Tibial nerve (tissue), 4 donors: ENCODE measurements at places on chromosomes 6 and 20. TPM values are rescaled to one million over a fixed set of nuclear protein-coding genes. Genes with fewer than 3 reads are reported as not detected.

DZANK1 gene
- total RNA-seq, result 4.2 TPM

CDSN gene
- not detected for total RNA-seq

DNA sequence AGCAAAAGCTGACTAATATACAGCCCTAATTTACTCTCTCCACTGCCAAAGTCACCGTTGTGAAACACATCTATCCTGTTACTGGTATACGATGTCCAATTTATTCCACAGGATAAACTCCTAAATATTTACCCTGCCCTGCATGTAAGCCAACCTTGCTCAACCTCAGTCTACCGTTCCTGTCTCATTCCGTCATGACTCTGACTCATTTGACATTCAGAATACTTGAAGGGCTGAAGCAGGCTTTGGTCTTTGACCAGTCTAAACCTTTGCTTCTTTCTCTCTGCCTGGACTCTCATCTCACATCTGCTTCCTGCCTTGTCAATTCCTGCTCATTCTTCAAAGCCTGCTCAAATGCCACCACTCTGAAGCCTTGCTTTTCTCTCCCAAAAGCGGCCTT is 157.5 kb downstream of the SCP2D1 start:
- no peak overlapping the region for H3K4me3 ChIP-seq
- no peaks in the 10 kb centered on the region for H3K27me3 ChIP-seq
- no peaks in the 10 kb centered on the region for H3K36me3 ChIP-seq
- no peak for DNase-seq

GRCh38 chr20:49969234-49969633 is 13.5 kb upstream of the SNAI1 start:
- H3K27me3 ChIP-seq, result no peaks in the 10 kb centered on the region
- H3K4me3 ChIP-seq, result no peak overlapping the region
- DNase-seq, result no peak
- no peak overlapping the region for H3K27ac ChIP-seq

- no peak overlapping the region for H3K27ac ChIP-seq
- H3K4me1 ChIP-seq, result no peaks in the 10 kb centered on the region
- DNase-seq, result peak; percentile 34
- H3K27me3 ChIP-seq, result no peaks in the 10 kb centered on the region
- no peak overlapping the region for H3K4me3 ChIP-seq
These were observed 27.2 kb downstream of the UBE2V1 start for GRCh38 chr20:50085481-50086365.

C20orf202 gene
- not detected for total RNA-seq

DNA sequence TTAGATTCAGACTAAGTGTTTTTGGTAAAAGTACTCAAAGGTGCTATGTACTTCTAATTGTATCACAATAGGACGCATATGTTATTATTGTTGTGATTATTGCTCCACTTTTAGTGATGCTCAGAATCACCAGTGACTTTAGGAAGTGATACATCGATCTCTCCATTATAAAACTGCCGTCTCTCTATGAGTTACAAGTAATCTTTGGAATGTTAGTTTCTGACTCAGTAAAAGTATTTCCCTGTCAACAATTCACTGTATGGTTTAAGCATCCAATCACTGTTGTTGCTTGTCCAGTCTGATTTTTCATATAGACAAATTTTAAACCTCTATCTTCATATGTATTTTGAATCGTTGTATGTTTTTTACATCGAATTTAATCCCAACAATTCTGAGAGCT is 9.4 kb downstream of the DCBLD1 start:
- no peak overlapping the region for H3K27ac ChIP-seq
- no peak overlapping the region for H3K4me3 ChIP-seq
- peaks cover 13% of the 10 kb centered on the region for H3K4me1 ChIP-seq
- no peak for DNase-seq

GNAS-AS1 gene
- not detected for total RNA-seq

GRCh38 chr6:43097098-43097489 is 21.0 kb downstream of the PTK7 start:
- no peak for DNase-seq
- no peaks in the 10 kb centered on the region for H3K36me3 ChIP-seq
- H3K4me1 ChIP-seq, result no peaks in the 10 kb centered on the region
- H3K4me3 ChIP-seq, result no peak overlapping the region

DNMT3B gene
- 1.4 TPM for total RNA-seq

GRCh38 chr6:100426241-100426640 is 38.5 kb downstream of the SIM1 start:
- no peak overlapping the region for H3K4me3 ChIP-seq
- no peak overlapping the region for H3K27ac ChIP-seq
- no peaks in the 10 kb centered on the region for H3K27me3 ChIP-seq

DNA sequence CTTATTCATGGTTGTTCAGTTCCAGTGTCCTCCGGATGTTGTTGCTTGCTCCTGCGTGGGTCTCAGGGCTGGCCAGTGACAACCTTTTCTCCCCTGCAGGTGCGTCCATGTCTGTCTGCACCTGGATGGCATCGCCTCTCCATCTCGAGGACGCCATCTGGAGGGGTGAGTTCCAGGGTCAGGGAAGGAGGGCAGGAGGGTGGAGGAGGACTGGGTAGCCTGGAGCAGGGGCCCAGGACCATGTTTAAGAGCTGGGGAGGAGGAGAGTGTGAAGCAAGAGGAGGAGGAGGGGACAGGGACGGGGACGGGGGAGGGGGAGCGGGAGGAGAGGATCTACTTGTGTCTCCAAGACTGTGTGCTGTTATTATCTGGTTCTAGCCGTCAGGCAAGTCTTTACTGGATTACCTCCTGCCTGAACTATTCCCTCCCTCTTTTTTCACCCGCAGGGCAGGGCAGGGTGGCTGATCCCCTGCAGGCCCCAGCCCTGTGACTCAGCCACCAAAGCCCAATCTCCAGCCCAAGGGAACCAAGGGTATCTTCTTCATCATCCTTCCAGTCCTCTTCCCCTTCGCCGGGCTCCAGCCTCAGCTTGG is 32.2 kb upstream of the TULP1 start:
- H3K4me3 ChIP-seq, result no peak overlapping the region
- H3K27me3 ChIP-seq, result no peaks in the 10 kb centered on the region
- no peaks in the 10 kb centered on the region for H3K4me1 ChIP-seq
- DNase-seq, result no peak
- H3K27ac ChIP-seq, result no peak overlapping the region

SOBP gene
- 7.1 TPM for total RNA-seq

STMND1 gene
- not detected for total RNA-seq

GRCh38 chr6:136405420-136406029 is 115.9 kb upstream of the BCLAF1 start:
- DNase-seq, result no peak
- no peak overlapping the region for H3K27ac ChIP-seq
- no peaks in the 10 kb centered on the region for H3K36me3 ChIP-seq
- H3K27me3 ChIP-seq, result no peaks in the 10 kb centered on the region
- no peak overlapping the region for H3K4me3 ChIP-seq

- no peaks in the 10 kb centered on the region for H3K4me1 ChIP-seq
- H3K4me3 ChIP-seq, result no peak overlapping the region
- H3K27me3 ChIP-seq, result no peaks in the 10 kb centered on the region
- DNase-seq, result no peak
- no peak overlapping the region for H3K27ac ChIP-seq
These were observed 7.0 kb downstream of the BEND3 start for GRCh38 chr6:107108201-107108890.

BPI gene
- not detected for total RNA-seq

SLC2A4RG gene
- total RNA-seq, result 73.5 TPM

HINT3 gene
- total RNA-seq, result 20.1 TPM

CLDN20 gene
- total RNA-seq, result 2.9 TPM

GRCh38 chr6:141988954-141989705 is 143.6 kb upstream of the GJE1 start:
- H3K4me1 ChIP-seq, result no peaks in the 10 kb centered on the region
- H3K27me3 ChIP-seq, result no peaks in the 10 kb centered on the region
- no peaks in the 10 kb centered on the region for H3K36me3 ChIP-seq
- no peak for DNase-seq
- no peak overlapping the region for H3K27ac ChIP-seq
- H3K4me3 ChIP-seq, result no peak overlapping the region

FRK gene
- 1.3 TPM for total RNA-seq

GRCh38 chr6:89323511-89323971 is 8.4 kb upstream of the GABRR2 start:
- no peaks in the 10 kb centered on the region for H3K36me3 ChIP-seq
- H3K27me3 ChIP-seq, result no peaks in the 10 kb centered on the region
- no peak overlapping the region for H3K4me3 ChIP-seq

- H3K4me3 ChIP-seq, result no peak overlapping the region
- H3K36me3 ChIP-seq, result no peaks in the 10 kb centered on the region
- DNase-seq, result no peak
These were observed 26.8 kb upstream of the GATA5 start for GRCh38 chr20:62502496-62503095.

GRCh38 chr20:917416-917815 is 1.3 kb upstream of the ANGPT4 start:
- H3K27ac ChIP-seq, result no peak overlapping the region
- no peaks in the 10 kb centered on the region for H3K27me3 ChIP-seq
- H3K36me3 ChIP-seq, result no peaks in the 10 kb centered on the region
- peaks cover 4% of the 10 kb centered on the region for H3K4me1 ChIP-seq

SNAP91 gene
- total RNA-seq, result 0.42 TPM

DNA sequence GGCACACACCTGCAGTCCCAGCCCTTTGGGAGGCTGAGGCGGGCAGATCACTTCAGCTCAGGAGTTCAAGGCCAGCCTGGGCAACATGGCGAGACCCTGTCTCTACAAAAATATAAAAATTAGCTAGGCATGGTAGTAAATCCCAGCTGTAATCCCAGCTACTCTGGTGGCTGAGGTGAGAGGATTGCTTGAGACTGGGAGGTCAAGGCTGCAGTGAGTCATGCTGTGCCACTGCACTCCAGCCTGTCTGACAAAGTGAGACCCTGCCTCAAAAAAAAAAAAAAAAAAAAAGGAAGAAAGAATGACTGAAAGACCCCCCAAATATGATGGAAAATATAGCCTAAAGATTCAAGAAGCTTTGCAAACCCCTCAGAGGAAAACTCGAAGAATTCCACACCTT is 26.8 kb downstream of the METTL24 start:
- no peak overlapping the region for H3K4me3 ChIP-seq
- no peak overlapping the region for H3K27ac ChIP-seq
- peaks cover 24% of the 10 kb centered on the region for H3K4me1 ChIP-seq
- no peaks in the 10 kb centered on the region for H3K36me3 ChIP-seq
- no peak for DNase-seq
- no peaks in the 10 kb centered on the region for H3K27me3 ChIP-seq

GRCh38 chr6:143205991-143206390 is 145.3 kb downstream of the AIG1 start:
- H3K4me1 ChIP-seq, result no peaks in the 10 kb centered on the region
- no peak overlapping the region for H3K27ac ChIP-seq
- no peaks in the 10 kb centered on the region for H3K27me3 ChIP-seq
- no peak overlapping the region for H3K4me3 ChIP-seq

CD93 gene
- total RNA-seq, result 74.4 TPM

DNA sequence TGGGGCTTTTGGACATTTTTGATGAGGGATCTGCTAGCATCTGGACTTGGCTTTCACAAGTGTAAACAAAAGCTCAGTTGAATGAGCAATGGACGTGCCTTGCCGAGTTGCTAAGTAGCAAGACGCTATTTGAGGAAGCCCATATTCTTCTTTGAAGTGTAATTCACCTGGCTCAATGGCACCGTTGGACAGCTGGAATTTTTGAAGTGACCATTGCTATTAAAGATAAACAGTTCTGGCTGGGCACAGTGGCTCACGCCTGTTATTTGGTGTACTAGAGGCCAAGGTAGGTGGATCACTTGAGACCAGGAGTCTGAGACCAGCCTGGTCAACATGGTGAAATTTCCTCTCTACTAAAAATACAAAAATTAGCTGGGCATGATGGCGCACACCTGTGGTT is 88.8 kb upstream of the SOX4 start:
- no peak overlapping the region for H3K4me3 ChIP-seq
- H3K27me3 ChIP-seq, result no peaks in the 10 kb centered on the region
- H3K27ac ChIP-seq, result no peak overlapping the region
- H3K4me1 ChIP-seq, result no peaks in the 10 kb centered on the region
- no peak for DNase-seq
- H3K36me3 ChIP-seq, result no peaks in the 10 kb centered on the region

LINC00237 gene
- total RNA-seq, result not detected

GRCh38 chr20:6705926-6706548 is 61.4 kb upstream of the BMP2 start:
- no peak for DNase-seq
- H3K27ac ChIP-seq, result no peak overlapping the region
- no peaks in the 10 kb centered on the region for H3K27me3 ChIP-seq

OR2W1 gene
- total RNA-seq, result not detected

DNA sequence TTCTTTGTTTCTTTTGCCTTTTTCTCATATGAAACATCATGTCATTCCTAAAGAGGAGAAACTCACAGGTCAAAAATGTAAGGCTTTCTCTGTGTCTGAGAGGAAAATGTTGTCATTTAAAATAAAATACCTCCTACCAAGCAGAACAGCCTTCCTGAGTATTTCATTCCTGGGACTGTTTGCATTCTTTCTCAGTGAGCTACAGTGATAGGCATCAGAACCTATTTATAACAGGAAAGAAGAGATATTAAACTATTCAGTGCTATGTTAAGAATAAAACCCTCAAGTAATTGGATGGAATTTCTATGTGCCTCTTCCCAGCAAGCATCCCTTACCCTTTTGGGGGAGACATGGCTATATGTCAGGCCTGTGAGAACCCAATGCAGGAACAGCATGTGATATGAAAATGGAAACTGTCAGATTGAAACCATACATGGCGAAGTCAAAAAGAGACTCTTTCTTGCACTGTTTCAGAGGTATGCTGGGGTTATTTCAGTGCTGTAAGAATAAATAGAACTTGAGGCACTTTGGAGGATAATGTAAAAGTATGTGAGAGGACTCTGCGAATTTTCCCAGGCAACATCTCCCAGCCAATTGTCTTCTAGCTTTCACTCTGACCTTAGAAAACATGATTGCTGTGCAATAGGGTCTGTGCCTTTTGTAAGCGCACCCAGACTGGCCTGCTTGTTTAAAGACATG is 133.8 kb upstream of the CCN2 start:
- peaks cover 8% of the 10 kb centered on the region for H3K4me1 ChIP-seq
- no peaks in the 10 kb centered on the region for H3K27me3 ChIP-seq
- H3K27ac ChIP-seq, result no peak overlapping the region
- no peak for DNase-seq
- no peak overlapping the region for H3K4me3 ChIP-seq
- H3K36me3 ChIP-seq, result no peaks in the 10 kb centered on the region

GRCh38 chr6:135231469-135231844 is 50.3 kb downstream of the MYB start:
- H3K27me3 ChIP-seq, result no peaks in the 10 kb centered on the region
- DNase-seq, result no peak
- no peak overlapping the region for H3K4me3 ChIP-seq
- H3K27ac ChIP-seq, result no peak overlapping the region
- H3K36me3 ChIP-seq, result no peaks in the 10 kb centered on the region

- H3K4me1 ChIP-seq, result no peaks in the 10 kb centered on the region
- no peaks in the 10 kb centered on the region for H3K27me3 ChIP-seq
- DNase-seq, result no peak
- H3K4me3 ChIP-seq, result no peak overlapping the region
These were observed 50.0 kb downstream of the ISM1 start for GRCh38 chr20:13271098-13271497.
